Retinal pigment epithelial cell (primary cell): ENCODE measurements at places on chromosomes 7 and 10.

- DNase-seq = peak; percentile 2
Measured at GRCh38 chr7:38102507-38102906, 75.5 kb upstream of the STARD3NL start.

DNA sequence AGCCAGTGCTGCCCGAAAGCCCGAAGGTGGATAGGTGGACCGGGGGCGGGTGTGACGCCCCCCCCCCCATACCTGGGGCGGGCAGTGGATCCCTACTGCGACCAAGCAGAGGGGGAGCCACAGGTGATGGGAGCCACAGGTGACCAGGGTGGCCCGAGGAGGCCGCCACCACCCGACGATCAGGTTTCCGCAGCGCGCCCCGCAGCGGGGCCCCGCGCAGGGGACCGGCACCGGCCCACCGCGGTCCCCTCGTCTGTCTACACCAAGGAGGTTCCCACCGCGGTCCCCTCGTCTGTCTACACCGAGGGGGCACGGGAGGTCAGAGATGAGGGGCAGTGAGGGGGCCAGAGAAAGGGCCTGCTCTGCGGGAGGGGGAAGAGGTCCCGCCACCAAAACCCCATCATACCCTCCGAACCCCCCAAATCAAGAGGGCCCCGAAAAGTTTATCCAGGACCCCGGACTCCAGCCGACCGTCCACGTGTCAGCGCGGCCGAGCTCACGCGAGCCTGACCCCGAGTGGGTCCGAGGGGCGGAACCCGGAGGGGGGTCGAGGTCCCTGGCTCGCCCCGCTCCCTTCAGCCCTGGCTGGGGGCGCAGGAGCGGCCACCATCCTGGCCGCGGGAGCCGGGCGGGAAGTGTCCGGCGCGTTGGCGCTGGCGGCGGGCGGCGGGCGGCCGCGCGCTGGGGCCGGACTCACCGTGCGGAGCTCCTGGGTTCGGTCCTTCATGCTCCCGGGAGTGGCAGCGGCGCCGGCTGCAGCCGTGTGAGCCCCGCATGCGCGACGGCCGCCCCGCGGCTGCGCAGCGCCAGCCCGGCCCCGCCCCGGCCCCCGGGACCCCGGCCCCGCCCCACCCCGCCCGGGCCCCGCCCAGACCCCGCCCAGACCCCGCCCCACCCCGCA, at the start of gene STX1A:
STX1A (minus strand) TSS at position 765 of the 901 bp plus-strand sequence; CDS start at position 727, 38 bp downstream.
- DNase-seq = no peak

- DNase-seq = no peak
Measured at GRCh38 chr10:132010483-132010882, 28.8 kb upstream of the BNIP3 start.

- no peak for DNase-seq
Measured at GRCh38 chr7:7582596-7582995, 15.9 kb downstream of the MIOS start.

- DNase-seq = no peak
Measured at GRCh38 chr10:103448746-103449145, 3.4 kb downstream of the CALHM2 start.

DNA sequence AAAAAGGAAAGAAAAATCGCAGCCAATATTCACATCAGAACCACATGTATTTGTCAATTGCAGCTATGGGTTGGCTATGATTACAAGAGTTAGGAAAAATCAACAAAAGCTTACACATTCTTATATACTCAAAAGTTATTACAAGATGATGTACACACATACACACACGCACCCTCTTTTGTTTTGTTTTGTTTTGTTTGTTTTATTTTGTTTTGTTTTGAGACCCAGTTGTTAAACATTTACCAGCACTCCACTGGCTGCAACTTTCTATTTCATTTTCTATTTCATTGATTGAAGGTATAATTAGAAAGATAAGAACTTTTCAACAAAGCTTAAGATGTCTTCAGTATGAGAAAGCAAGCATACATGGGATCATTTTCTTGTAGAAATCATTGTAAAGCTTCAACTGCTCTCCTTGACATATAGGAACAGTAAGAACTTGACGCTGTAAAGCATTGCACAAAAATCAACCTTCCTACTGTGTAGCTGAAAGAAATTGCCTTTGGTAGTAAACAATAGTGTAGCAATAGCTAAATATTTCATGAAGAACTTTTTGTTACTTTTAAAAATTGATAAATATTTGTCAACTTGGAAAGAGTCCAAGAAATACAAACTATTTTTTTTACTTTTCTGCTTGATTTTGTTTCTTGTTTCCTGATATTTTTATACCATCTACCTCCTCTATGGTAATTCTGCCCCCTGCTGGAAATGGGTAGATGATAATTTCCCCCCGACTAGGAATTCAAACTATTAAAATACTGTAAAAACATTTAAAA, 205.9 kb downstream of the MBL2 start:
- peak; percentile 22 for DNase-seq

GRCh38 chr7:45363669-45364068, 206.1 kb downstream of the RAMP3 start:
- no peak for DNase-seq

GRCh38 chr10:128808921-128809440, 658.1 kb upstream of the MGMT start:
- DNase-seq = no peak

GRCh38 chr10:74548676-74549075, 277.7 kb upstream of the KAT6B start:
- DNase-seq = no peak

DNA sequence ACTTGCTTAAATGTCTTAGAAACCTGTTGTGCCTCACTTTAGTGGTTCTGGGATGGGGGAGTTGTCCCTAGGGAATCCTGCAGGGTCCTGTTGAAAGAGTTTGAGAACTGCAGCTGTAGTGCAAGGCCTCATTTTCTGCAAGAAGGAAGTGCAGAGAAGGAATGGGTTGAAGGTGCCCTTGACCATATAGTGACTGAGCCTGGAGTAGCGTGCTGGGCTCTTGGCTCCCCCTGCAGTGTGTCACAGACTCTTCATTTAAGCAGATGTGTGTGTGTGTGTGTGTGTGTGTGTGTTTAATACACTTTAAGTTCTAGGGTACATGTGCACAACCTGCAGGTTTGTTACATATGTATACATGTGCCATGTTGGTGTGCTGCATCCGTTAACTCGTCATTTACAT, 92.2 kb downstream of the GRK5 start:
- no peak for DNase-seq

GRCh38 chr7:85261336-85261735, 74.5 kb upstream of the SEMA3D start:
- no peak for DNase-seq

DNA sequence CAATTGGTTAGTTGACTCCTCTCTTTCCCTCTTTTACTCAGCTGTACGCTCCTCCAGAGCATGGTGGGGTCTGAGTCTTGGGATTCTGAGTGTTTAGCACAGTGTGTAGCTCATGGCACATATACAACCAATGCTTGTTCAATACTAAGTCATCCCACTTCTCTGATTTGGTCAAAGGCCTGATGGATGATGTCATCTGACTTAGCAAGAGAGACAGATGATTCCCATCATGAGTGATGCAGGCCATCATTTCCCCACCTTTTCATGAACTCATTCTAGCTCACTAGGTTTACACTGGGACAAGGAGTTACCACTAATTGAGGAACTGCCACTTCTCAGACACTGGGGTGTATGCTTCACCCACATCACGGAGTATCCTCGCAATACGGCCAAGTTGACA, 3.8 kb downstream of the ICA1 start:
- DNase-seq = no peak
